ENCODE measurements at places on chromosomes 7 and 10.
A peak's percentile ranks its signal among the peaks of the same experiment; 100 is the strongest.

DNA sequence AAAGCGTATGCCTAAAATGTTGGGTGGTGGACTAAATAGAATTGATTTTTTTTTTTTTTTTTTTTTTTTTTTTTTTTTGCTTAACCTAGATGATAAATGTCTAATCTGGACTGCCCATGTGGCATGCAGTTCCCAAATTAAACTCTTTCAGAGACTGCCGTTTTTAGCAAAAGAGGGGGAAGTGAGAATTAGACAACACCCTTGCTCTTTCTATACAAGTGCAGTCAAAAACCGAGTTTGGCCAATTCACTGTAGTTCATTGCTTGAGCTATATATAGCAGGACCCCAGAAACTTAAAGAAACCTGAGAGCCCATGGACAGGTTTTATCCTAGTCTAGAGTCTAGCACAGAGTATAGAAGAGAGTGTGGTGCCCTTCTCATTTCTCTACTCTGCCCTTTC, 141.9 kb downstream of the GRM3 start:
- DNase-seq = no peak

DNA sequence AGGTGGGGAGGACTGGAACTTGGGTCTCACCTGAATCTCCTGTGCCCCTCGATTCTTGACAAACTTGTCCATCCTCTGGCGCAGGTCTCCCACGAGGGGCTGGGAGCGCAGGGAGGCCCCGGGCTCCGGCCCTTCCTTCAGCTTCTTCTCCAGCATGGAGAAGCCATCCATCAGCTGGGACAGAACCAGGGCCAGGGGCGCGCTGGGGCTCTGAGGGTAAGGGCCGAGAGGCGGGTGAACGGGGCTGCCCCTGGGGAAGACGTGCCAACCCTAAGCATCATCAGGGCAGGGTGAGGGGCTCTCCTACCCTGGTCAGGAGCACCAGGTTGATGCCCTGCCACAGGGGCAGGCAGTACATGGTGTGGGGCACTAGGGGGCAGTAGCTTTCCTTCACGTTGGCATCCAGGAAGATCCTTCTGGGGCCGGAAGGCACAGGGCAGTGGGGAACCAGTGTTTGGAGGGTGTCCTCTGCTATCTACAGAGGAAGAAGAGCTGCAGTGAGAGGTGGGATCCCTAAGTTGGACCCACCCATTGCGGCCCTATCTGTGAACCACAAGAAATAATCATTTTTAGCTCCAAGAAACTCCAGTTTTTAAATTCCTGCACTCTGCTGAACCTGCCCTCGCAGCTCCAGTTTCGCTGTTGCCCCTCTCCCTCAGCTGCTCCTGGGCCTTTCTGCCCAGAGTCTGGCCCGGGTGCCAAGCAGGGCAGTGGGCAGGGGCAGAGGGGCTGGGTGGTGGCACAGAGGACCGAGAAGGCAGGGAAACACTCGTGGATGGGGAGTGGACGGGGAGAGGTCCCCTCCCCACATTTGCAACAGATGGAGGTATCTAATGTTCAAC, 10.8 kb upstream of the PYROXD2 start:
- no peak for DNase-seq

DNA sequence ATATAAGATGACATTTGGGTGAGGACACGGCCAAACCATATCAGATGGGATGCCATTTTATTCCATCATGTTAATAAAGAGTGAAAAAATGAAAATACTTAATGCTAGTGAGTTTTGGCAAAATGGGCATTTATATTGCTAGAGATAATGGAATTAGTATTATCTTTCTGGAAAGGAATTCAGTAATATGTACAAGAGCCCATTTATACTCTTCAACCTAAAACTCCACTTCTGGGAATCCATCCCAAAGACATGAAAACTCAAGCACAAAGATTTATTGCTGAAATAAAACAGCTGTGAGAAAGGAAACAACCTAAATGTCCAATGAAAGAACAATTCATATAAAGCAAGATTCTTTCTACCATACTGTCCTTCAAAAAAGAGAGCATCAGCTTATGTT, 96.0 kb upstream of the TMEM168 start:
- DNase-seq = no peak

GRCh38 chr7:158495216-158495615, 92.4 kb downstream of the PTPRN2 start:
- no peak for DNase-seq

- DNase-seq = no peak
Observed at GRCh38 chr7:149489391-149490024, 8.1 kb downstream of the ZNF746 start.

GRCh38 chr10:45495438-45496152, 121.6 kb downstream of the ALOX5 start:
- DNase-seq = no peak

GRCh38 chr7:157555313-157555712, 218.5 kb downstream of the DNAJB6 start:
- no peak for DNase-seq

DNA sequence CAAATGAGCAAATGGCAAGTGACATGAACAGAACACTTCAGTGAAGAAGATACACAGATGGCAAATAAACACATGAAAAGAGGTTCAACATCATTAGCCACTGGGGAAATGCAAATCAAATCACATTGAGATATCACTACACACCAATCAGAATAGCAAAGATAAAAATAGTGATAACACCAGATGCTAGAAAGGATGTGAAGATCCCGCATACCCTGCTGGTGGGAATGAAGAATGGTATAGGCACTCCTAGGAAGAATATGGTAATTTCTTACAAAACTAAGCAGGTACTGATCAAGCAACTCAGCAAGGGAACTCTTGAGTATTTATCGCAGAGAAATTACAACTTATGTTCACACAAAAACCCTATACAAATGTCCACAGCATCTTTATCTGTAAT, 11.2 kb downstream of the LAMB4 start:
- DNase-seq = no peak

DNA sequence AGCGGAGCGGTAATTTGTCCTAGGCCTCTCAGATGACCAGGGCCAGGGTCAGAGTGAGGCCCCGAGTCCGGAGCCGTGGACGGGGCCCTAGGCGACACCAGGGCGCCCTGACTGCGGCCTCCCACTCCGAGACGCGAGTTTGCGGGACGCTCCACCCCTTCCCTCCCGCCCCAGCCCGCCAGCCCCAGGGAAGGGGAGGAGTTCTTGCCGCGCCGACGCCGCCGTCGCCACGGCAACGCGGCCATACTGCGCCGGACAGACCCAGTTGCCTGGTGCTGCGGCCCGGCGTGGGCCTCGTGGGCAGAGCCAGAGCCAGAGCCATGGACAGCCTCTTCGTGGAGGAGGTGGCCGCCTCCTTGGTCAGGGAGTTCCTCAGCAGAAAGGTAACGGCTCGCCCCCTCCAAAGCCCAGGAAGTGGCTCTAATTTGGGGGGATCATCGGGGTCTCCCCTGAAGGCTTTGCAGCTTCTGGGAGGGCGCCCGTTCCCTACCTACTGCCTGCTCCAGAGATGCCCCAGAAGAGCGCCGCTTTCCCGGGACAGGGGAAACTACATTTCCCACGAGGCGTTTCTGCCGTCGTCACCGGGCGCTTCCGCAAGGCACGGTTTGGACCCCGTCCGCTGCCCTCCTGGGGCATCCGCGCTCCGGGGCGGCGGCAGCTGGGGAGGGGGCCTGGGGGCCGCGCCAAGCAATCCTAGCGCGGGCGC, at the start of gene MINDY4:
MINDY4 (plus strand) TSS at position 244 of the 706 bp plus-strand sequence; CDS start at position 321, 77 bp downstream.
- DNase-seq = peak; percentile 76

- no peak for DNase-seq
Observed at GRCh38 chr10:29276251-29276850, 12.5 kb upstream of the LYZL1 start.

GRCh38 chr10:93542358-93542791, 24.1 kb upstream of the FFAR4 start:
- peak; percentile 25 for DNase-seq

DNA sequence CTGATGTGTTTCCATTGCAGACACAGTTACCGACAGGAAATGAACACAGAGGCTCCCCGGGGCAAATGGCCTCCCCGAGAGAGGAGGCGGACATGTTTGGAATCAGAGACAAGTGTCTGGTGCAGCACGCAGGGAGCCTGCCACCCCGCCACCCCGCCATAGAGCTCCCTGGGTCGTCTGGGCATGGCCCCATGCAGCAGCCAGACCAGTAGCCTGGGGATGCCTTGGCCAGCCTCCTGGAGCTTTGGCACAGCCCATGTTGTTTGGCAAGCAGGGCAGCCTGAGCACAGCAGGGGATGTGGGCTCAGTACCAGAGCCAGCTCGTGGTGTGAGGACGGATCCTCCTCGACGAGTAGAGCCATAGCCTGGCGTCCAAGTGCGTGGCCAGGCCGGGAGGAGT, 80.8 kb downstream of the NKX6-2 start:
- no peak for DNase-seq

GRCh38 chr7:113774182-113774807, 144.5 kb downstream of the PPP1R3A start:
- DNase-seq = peak; percentile 61

GRCh38 chr7:85103962-85104361, 82.9 kb downstream of the SEMA3D start:
- DNase-seq = no peak

DNA sequence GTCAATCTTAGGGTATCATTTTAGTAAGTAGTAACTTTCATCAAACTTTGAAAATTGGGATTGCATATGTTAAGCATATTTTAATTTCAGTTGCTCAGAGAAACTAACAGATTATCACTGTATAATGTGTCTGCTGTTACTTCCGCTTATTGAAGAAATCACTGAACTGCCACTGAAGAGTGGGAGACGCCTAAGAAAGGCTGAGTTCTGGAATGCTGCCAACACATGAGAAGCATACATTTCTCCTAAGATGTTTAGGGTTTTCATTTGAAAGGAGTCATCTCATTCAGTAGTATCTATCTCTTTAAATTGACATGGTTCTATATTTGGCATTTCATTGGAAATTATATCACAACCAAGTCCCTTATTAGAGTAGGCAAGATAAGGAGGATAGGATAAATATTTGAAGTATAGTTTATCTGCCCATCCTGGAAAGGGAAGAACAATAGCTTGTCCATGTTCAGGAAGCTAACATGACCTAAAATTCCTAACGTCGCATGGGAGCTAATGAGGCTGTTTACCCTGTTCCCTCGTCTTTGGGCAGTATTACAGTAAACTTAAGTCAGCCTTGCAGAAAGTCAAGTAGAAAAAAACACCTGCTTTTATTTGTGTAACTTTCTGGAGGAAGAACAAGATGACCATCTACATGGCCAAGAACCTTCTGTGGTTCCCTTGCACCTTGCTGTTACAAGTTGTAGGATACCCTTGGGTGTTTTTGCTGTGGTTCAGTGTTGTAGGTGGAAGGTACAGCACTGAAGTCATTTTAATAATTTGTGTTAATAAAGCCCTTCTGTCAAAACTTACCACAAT, 67.3 kb downstream of the NHLRC2 start:
- DNase-seq = no peak

DNA sequence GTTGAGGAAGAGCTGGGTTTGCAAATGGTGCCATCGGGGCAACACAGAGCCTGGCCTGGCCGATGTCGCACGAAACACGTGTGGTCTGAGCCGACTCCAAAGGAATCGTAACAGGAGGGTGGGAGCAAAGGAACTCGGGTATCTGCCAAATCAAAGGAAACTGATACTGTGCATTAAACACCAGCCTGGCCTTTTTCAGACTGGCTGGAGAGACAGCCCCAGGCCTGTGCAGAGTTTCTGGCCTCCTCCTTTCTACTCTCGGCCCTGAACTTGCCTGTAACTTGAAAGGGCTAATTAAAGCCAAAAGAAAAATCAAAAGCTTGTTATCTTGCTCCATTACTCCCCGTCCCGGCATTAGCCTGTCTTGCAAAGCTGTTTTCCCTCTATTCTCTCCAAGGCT, 71.4 kb downstream of the PLXNA4 start:
- DNase-seq = no peak

DNA sequence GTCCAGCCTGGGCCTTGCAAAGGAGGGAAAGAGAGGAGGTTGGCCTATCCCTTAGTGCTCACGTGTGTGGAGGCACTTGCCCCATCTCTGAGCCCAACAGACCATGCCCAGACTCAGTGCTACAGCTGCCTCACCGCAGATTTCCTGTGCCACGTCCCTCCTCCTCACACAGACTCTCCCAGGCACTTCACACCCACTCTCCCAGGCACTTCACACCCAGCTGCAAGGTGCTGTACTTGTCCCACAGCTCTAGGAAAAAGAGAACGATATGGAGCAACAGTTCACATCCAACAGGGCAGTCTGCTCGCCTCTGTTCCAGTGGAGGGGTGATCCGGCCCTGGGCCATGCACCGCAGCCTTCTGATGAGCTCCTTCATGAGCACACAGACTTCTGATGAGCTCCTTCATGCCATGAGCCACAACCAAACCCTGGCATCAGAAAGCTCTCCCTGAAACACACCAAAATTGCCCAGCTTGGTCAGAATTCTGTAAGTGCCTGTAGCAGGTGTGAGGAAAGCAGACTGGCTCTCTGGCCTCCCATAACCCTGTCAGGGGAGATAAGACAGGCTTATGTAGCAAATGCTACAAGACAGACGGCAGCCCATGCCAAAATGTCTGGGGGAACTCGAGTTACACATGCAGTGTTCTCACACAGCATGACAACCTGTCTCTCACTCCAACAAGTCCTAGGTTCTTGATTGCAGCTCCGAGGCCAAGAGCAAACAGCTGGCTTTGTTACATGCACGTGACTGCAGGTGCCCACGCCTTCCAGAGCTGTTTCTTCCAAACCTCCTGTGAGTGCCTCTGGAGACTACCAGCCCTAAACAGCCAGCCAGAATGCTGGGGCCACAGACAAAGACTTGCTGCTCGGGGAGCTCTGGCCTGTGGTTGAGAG, 348.5 kb downstream of the GRID1 start:
- DNase-seq = no peak

- no peak for DNase-seq
Observed at GRCh38 chr7:12809476-12809875, 122.0 kb downstream of the ARL4A start.

DNA sequence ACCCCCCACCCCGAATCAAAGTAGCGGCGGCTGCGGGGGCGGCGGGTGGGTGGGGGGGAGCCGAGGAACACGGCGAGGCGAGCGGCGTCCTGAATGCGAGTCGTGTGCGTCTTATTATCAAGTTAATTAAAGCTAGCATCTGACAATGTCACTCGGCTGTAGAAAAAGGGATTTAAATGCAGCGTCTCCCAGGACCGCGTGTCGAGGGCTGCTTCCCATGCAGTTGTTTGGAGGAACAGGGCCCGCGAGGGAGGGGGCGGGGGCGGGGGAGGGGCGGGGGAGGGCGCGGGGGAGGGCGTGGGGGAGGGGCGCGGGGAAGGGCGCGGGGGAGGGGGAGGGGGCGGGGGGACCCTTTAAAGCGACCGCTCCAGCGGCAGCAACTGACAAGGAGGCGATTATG, 2.7 kb upstream of the UNCX start:
- DNase-seq = no peak

DNA sequence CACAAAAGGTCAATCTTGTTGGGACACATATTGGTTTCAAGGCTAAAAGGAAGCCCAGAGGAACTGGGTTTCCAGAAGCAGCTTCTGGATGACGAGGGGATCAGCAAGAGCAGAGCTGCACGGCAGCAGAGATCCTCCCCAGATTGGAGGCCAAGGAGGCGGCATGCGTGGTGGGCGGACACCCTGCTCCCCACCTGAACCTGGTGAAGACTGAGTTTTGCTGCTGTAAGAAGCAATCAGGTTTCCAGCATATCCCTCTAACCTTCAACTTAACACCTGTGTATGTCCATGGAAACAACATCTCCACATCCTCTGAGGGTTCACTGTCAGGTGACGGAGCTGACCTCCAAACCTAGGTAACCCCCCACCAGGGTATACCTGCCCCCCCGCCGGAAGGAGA, 35.1 kb downstream of the SLIT1 start:
- no peak for DNase-seq

GRCh38 chr10:89343089-89343767, 15.4 kb downstream of the IFIT3 start:
- DNase-seq = no peak
